ENCODE measurements at places on chromosomes 4 and X. TPM values are rescaled to one million over a fixed set of nuclear protein-coding genes. Genes with fewer than 3 reads are reported as not detected.

Gene BRS3
- 0.06 TPM for polyA plus RNA-seq

DNA sequence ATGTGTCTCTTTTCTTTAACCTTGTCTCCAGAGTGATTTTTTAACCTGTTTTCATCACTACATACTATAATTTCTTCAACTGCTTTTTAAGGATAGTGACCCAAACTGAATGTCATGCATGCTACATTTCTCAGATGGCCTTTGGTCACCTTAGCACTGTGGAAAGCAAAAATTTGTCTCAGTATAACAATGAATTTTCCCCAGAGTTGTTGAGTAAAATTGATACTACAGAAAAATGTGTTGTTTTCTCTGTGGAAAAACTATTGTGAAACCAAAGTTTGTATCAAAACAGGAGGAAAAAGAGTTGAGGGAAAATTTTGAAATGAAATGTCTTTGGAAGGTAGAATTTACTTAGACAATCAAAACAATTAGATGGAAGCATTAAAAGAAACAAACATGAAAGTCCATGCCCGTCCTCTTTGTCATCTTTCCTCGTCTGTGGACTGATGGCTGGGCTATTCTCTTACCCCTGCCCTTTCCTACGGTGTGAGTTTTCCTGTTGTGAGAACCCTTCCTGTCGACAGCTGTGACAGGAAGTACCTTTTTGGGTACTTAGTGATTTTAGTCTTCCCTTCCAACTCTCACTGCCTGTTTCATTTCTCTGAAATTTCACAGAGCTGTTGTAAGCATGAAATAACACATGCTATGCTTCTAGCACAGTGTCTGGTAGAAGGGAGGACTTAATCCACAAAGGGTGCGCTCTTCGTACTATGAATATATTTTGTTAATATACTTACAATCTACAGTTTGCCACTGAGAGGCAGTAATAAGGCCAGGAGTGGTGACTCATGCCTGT is 50.8 kb downstream of the LRP2BP start:
- DNase-seq: no peak

DNA sequence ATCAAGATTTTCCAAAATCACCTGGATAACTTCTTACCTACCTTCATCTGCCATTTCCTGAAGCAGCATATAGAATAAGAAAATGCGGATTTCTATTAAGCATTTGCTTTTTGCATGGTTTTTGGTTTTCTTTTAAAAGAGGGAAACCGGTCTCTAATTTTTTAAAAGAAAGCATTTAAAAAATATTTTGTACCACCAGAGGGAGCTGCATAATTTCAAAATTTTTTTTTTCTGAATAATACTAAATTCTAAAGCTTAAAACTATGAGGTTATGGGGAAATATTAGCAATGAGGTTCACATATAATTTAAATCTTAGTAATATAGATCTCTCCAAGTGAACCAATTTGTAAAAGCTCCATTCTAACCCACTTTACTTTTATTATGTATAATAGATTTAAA is 137.7 kb upstream of the TENT5D start:
- DNase-seq: no peak

Gene MOB1B
- polyA plus RNA-seq: 30.0 TPM

GRCh38 chrX:21438792-21439191 is 64.6 kb downstream of the CNKSR2 start:
- no peak for DNase-seq

GRCh38 chr4:31052519-31052918 is 332.4 kb downstream of the PCDH7 start:
- DNase-seq: no peak

Gene AVPR2
- polyA plus RNA-seq: 1.8 TPM

- no peak for DNase-seq
These were observed 237.5 kb downstream of the COL25A1 start for GRCh38 chr4:109065006-109065405.

Measured in renal pelvis (tissue), 12 donors.